ENCODE measurements at places on chromosomes 6 and 20. TPM values are rescaled to one million over a fixed set of nuclear protein-coding genes. Genes with fewer than 3 reads are reported as not detected.

Gene SRMS
- not detected for total RNA-seq

- no peak for DNase-seq
These were observed 33.2 kb upstream of the TASP1 start for GRCh38 chr20:13671916-13672378.

- DNase-seq = no peak
These were observed 3.1 kb upstream of the ULBP2 start for GRCh38 chr6:149938571-149939355.

GRCh38 chr6:135853986-135854385, 2.5 kb downstream of the PDE7B start:
- no peak for DNase-seq

GRCh38 chr6:158611039-158611438, 33.5 kb downstream of the DYNLT1 start:
- DNase-seq = no peak

Gene TREML1
- not detected for total RNA-seq

Gene SIRPB1
- 0.31 TPM for total RNA-seq

Gene SLC22A16
- not detected for total RNA-seq

DNA sequence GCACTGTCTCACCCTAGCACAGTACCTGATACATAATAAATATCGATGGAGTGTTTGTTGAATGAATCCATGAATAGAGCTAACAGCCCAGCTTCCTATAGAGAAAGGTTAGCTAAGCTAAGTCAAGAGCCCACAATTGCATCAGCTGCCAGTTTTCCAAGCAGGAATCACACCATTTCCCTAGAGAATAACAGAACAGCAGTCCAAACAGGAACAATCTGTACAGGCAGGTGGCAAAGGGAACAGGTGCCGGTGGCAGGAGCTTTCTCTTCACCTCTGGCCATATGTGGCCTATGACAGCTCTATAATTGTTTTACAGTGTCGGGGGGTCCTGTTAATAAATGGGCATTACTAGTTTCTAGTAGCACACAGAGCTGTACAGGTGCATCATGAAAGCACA, 38.8 kb downstream of the ISM1 start:
- no peak for DNase-seq

- no peak for DNase-seq
These were observed 246.5 kb downstream of the TBX18 start for GRCh38 chr6:84517741-84518530.

GRCh38 chr20:3766422-3767109, 987 bp downstream of the ADISSP start:
- no peak for DNase-seq

Gene MTCH1
- 165 TPM for total RNA-seq

DNA sequence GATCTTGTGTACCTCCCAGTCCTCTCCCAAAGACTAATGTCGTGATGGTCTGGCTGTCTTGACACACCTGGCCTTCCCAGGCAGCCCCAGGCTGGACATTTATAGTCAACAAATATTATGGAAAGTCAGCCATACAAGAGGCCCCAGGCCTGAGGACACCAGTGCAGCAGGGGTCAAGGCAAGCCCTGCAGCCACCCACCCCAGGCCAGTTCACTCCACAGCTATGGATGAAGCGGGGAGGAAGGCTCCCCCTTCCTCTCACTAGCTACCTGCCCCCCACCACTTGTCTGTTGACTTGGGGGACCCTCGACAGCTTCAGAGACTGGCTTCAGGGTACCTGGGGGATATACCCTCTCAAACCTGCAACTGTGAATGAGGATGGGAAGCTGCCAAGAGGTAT, 132.1 kb downstream of the MRPL14 start:
- DNase-seq = no peak

- no peak for DNase-seq
These were observed 16.5 kb downstream of the REPS1 start for GRCh38 chr6:138971601-138972000.

- DNase-seq = peak; percentile 80
These were observed 275.1 kb downstream of the CDC5L start for GRCh38 chr6:44662461-44663121.

Gene CENPQ
- total RNA-seq = 16.1 TPM

Gene RAET1L
- not detected for total RNA-seq

Gene SALL4
- total RNA-seq = not detected

DNA sequence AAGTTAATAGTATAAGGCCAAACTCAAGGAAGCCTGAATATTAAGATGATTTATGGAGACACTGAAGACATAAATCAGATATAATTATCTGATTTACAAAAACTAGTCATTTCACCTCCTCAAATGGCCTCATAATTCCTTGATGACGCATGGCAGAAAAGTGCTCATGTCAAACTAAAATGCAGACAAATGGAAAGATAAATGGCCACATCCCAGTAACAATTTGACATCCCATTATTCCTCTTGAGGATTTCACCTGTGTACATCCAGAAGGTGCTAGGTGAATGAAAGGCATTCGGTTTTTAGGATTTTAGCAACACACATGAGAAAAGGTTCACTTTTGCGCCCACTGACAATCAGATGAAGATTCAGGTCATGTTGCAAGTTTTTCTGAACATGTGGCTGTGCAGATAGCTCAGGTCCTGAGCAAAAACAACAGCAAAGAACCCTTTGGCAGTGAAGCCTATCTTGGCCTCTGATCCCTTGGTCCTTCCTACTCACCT, 24.2 kb downstream of the SGK1 start:
- no peak for DNase-seq

GRCh38 chr6:142414462-142415250, 112.8 kb downstream of the ADGRG6 start:
- no peak for DNase-seq

Gene PHACTR1
- total RNA-seq = 3.3 TPM

Gene SAMD10
- total RNA-seq = not detected

DNA sequence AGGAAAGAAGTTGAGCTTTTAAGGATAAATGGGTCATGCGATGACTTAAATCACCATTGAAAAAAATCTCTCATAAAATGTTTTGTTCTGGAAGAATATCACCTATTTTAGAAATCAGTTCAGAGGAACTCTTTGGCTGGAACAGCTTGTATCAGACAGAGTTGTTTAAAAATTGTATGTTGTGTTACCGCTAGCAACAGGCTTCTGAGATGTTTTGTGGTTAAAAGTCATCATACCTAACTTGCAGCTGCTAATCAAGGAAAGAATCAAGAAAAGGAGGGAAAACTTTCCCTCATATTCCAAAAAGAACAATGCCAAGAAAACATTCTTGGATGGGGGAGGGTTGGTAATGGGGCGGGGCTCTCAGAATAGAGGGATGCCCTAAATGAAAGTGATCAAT, 220.7 kb upstream of the CITED2 start:
- no peak for DNase-seq

- no peak for DNase-seq
These were observed 163.9 kb upstream of the STXBP5 start for GRCh38 chr6:147040121-147040910.

Gene LY6G6D
- not detected for total RNA-seq

DNA sequence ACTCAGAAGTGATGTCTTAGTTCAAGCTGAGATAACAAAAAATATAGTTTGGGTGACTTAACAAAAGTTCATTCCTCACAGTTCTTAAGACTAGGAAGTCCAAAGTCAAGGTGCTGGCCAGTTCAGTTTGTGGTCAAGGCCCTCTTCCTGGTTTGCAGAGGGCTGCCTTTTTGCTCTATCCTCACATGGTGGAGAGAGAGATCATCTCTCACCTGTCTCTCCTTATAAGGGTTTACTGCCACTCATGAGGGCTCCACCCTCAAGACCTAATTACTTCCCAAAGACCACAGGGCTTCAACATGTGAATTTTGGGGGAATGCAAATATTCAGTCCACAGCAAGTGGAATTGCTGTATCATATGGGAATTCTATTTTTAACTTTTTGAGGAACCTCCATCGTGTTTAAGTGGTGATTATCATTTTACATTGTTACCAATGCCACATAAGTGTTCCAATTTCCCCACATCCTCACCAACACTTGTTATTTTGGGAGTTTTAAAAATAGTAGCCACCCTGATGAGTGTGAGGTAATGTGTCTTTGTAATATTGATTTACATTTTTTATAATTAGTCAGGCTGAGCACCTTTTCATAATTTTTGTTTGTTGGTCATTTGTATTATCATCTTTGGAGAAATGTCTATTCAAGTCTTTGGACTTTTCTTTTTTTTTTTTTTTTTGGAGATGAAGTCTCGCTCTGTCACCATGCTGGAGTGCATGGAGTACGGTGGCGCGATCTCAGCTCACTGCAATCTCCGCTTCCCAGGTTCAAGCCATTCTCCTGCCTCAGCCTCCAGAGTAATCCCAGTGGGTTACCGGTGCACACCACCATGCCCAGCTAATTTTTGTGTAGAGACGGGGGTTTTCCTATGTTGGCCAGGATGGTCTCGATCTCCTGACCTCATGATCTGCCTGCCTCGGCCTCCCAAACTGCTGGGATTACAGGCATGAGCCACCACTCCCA, 112.2 kb downstream of the SESN1 start:
- no peak for DNase-seq

DNA sequence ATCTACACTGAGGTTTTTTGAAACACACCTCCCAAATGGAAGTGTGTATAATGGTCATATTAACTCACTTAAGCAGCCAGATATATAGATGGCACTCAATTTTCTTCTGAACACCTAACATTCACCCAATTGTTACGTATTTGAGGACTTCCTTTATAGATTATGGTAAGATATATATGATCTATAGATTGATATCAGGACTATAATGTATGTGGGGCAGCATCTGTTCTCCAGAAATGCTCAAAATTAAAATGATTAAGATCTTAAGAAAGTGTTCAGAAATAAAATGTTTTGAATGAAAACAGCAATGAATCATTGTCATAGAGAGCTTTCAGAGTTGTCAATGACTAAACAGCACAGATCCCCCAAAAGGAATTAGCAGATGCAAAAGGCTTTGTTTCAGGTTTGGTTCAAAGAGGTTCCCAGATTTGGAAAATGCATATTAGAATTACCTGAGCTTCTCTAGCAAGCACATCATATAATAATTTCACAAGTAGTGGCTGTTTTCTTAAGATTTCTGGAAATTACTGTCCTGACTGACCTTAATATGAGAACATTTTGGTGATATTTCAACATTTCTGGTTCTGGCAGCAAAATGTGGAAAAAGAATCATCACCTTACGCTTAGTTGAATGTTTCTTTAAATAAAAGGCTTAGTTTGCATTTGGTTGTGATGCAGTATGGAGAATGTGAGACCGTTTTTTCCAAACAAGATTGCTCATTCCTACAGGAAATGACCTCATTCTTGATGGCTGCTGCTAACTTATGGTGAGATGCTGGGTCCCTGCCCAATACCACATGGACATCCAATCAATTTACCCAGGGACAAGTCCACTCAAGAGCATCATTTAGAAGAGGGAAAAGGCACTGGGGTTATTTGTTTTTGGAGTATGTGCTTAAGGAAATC, 31.5 kb downstream of the TRAF3IP2 start:
- peak; percentile 71 for DNase-seq

DNA sequence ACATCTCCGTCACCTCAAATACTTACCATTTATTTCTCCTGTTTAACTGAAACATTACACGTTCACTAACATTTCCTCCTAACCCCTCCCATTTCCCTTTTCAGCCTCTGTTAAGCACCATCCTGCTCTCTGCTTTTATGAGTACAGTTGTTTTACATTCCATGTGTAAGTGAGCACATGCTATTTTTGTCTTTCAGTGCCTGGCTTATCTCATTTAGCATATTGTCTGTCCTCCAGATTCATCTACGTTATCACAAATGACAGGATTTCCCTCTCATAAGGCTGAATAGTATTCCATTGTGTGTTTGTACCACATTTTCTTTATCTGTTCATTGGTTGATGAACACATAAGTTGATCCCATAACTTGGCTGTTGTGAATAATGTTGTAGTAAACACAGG, 22.7 kb downstream of the TAF11 start:
- DNase-seq = no peak

- DNase-seq = no peak
These were observed 53.0 kb downstream of the SERAC1 start for GRCh38 chr6:158115102-158115501.

DNA sequence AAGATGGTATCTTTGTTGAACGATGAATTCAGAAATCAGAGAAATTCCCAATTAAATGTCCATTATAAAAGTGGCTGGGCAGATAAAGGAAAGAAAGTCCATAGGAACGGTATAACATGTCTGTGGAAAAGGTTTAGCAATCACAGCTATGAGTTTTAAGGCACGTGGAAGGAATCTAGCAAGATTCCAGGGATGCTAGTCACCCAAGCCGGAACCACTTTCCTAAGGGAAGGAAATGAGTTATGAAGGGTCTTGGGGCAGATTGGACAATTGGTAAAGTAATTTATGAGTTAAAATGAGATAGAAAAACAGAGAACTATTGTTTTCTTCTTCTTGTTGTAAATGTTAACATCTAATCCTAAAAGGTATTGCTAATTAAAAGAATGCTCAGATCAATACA, 384.8 kb downstream of the ADGRB3 start:
- no peak for DNase-seq

DNA sequence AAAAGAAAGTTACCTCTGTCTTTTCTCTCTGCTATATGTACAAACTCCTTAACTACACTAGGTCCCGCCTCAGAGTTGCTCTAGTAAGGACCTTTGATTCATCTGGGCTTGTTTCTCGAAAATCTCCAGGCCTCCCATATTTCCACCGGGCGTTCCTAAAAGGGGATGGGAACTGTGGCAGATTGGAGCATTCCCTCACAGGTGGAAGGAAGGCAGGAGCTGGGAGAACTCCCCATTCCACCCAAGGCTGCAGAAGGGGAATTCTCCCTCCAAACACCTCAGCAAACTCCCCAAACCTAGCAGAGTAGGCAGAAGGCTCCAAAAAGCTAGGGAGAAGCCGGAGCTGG, 1.6 kb upstream of the TFAP2A start:
- no peak for DNase-seq

GRCh38 chr6:76466286-76466685, 393.8 kb upstream of the IMPG1 start:
- no peak for DNase-seq

GRCh38 chr6:138522611-138523010, 23.3 kb upstream of the NHSL1 start:
- no peak for DNase-seq

Gene TRAPPC3L
- total RNA-seq = 0.17 TPM

DNA sequence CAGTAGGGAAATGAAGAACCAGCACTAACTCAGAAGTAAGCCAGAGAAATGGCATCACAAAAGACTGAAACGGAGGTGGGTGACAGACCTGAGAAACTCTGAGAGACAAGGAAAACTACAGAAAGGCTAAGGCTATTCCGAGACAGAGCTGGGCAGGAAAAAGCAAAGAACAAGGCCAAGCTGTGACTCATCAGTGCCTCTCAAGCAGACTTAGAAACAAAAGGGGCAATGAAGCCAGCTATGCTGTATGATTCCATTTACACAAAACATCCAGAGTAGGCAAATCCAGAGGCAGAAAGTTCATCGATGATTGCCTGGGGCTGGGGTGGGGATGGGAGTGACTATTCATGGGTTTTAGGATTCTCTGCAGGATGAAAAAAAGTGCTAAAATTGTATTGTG, 50.0 kb downstream of the SLC23A2 start:
- peak; percentile 55 for DNase-seq

- no peak for DNase-seq
These were observed 105.2 kb downstream of the OR2B2 start for GRCh38 chr6:27806981-27807440.

- no peak for DNase-seq
These were observed 274.3 kb downstream of the COL12A1 start for GRCh38 chr6:74931558-74931957.

Gene ADGRF4
- total RNA-seq = 0.25 TPM
